Choroid plexus epithelial cell (primary cell): ENCODE measurements at places on chromosomes 12 and 14.
A peak's percentile ranks its signal among the peaks of the same experiment; 100 is the strongest.

DNA sequence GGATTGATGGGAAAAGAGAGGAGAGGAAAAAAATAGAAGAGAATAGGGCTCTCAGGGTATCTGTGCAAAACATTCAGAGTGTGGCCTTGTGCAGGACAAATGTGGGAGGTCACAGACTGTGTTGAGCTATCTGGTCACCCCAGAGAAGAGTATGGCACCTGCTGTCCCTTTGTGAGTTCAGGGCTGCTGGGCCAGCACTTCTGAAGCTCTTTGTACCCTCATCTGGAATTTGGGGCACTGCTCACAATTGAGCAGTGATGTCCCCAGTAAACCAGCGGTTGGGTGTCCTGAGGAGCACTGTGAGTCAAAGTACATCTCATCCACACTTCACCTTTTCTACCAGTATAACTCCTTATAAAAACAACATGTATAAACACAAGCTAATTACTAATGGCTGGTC lies 2.6 kb upstream of the KRT81 start:
- no peak for DNase-seq

GRCh38 chr14:64536488-64537245 lies 3.9 kb upstream of the HSPA2 start:
- peak; percentile 81 for DNase-seq

GRCh38 chr12:39919790-39920189 lies 186.1 kb downstream of the SLC2A13 start:
- DNase-seq = no peak

DNA sequence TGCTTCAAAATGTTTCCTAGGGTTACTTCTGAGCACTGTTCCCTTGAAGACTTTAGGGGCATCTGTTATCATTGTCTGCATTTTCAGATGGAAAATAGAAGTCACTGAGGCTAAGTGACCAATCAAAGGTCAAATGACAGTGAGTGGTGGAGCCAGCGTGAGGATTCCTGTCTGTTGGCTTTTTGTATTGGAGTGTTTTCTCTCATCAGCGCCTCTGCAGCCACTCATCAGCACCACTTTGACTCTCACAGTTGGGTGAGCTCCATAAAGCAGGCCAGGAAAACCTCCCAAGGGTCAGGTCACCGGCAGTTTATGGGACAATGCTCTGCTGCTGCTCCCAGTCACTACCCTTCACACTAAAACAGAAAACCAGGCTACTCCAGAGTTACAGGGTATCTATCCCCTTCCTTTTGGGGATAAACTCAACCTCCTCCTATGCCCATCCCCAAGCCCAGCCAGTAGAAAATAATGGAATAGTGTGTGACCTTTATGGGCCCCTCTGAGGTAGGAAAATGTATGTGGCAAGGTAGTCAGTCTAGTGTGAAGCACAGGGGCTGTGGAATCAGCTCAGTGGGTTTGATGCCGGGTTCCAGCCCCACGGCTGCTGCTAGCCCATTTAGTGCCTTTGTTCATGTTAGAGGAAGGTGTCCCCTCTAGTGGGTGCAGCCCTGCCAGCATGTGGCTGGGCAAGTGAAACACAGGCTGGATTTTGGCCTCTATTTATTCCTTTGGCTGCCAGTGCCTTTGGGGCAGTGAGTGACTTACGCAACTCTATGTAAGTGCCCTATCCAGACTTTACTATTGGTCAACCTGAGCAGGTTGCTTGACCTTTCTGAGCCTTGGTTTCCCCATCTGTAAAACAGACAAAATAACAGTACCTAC lies 133.8 kb upstream of the CPM start:
- DNase-seq = no peak

GRCh38 chr12:132490422-132491137 lies 629 bp downstream of the FBRSL1 start:
- DNase-seq = peak; percentile 42

GRCh38 chr14:103488071-103488470 lies 34.6 kb downstream of the CKB start:
- DNase-seq = no peak

DNA sequence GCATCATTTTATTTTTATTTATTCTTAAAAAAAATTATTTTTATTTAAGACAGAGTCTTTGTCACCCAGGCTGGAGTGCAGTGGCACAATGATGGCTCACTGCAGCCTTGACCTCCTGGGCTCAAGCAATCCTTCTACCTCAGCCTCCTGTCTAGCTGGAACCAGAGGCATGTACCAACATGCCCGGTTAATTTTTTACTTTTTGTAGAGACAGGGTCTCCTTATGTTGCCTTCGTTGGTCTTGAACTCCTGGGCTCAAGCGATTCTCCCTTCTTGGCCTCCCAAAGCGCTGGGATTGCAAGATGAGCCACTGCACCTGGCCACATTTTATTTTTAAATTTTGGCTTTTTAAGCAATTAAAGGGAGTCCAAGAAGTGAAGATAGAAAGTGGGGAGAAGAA lies 21.4 kb downstream of the TTC6 start:
- no peak for DNase-seq

- DNase-seq = peak; percentile 4
Measured at GRCh38 chr14:65703996-65704395, 291.5 kb downstream of the FUT8 start.

DNA sequence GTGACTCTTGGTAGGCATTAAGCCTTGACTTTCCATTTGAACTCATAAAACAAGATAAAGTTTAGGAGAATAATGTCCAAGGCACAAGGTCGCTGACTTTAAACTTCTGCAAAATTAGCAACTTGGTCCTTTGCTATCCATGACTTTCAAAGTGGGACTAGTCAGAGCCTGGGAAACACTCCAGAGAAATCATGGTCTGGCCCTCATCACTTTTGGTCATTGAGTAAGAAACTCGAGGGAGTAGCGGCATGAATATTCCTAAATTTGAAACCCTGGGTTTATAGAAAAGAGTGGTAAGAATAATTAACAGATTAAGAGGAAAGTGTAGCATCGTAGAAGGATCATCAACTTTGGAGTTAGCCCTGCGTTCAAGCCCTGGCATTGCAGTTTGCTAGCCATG lies 16.9 kb upstream of the APPL2 start:
- DNase-seq = no peak

GRCh38 chr12:12859690-12860089 lies 31.7 kb upstream of the GPRC5A start:
- no peak for DNase-seq

DNA sequence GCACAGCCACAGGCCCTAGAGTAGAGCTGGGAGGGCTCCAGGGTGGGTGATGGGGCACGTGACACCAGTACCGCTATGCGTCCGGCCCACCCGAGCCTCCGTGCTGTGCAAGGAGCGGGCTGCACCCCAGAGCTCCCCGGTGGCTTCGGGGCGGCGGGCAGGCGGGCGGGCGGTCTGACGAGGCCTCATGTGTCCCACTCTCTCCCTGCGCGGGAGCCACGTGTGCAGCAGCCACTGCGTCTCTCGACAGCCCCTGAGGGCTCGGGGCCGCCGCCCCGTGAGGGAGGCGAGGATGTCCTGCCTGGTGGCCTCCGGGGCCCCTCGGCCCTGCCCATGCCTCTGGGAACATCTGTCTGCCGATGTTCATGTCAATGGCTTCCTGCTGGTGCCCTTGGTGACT lies 51.2 kb upstream of the FBRSL1 start:
- DNase-seq = no peak

- DNase-seq = no peak
Measured at GRCh38 chr12:63348556-63348955, 197.6 kb upstream of the AVPR1A start.

GRCh38 chr14:89571491-89571890 lies 154.5 kb upstream of the FOXN3 start:
- DNase-seq = no peak

- DNase-seq = no peak
Measured at GRCh38 chr12:92796650-92797049, 93.9 kb downstream of the PLEKHG7 start.

DNA sequence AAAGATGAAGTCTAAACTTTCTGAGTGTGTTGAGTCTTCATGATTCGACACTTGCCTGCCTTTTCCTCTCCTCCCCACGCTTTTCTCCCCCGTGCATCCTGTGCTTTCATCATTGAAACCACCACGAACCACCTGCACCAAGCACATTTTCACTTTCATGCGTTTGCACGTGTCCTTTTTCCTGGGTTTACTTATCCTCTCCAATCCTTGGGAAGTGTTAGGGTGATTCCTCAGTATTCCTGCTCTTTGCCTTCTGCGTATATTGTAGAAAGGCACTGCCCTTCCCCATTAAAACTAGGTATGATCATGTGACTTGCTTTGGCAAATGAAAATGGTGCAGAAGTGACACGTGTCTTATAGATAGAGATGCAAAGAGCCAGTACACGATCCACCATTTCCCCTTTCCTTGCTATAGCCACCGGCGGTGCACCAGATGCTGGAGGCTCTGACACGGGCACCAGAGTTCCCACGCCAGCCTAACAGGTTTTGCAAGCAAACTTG lies 106.6 kb downstream of the BRMS1L start:
- no peak for DNase-seq

GRCh38 chr12:43029971-43030370 lies 440.4 kb upstream of the PRICKLE1 start:
- DNase-seq = peak; percentile 65

- DNase-seq = no peak
Measured at GRCh38 chr12:64335886-64336466, 54.6 kb downstream of the C12orf56 start.

- DNase-seq = no peak
Measured at GRCh38 chr14:104383088-104383995, 196.2 kb upstream of the C14orf180 start.

- DNase-seq = peak; percentile 50
Measured at GRCh38 chr12:128818065-128819022, 5.4 kb downstream of the SLC15A4 start.

- DNase-seq = no peak
Measured at GRCh38 chr12:4267704-4268328, 5.7 kb upstream of the CCND2 start.

DNA sequence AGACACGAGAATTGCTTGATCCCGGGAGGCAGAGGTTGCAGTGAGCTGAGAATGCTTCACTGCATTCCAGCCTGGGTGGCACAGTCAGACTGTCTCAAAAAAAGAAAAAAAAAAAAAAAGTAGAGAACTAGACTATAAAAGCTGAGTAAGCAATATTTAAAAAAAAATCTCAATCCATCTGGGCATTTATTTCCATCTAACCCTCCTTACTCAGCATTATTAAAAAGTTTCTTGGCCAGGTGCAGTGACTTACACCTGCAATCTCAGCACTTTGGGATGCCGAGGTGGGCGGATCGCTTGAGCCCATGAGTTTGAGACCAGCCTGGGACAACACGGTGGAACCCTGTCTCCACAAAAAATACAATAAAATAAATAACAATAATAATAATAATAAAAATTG lies 4.5 kb downstream of the SUPT16H start:
- DNase-seq = no peak

- DNase-seq = no peak
Measured at GRCh38 chr12:41419131-41419893, 231.2 kb downstream of the PDZRN4 start.

- DNase-seq = peak; percentile 80
Measured at GRCh38 chr12:106358396-106359241, 1.1 kb downstream of the POLR3B start.

GRCh38 chr12:95118138-95118787 lies 44.8 kb upstream of the NR2C1 start:
- peak; percentile 69 for DNase-seq

DNA sequence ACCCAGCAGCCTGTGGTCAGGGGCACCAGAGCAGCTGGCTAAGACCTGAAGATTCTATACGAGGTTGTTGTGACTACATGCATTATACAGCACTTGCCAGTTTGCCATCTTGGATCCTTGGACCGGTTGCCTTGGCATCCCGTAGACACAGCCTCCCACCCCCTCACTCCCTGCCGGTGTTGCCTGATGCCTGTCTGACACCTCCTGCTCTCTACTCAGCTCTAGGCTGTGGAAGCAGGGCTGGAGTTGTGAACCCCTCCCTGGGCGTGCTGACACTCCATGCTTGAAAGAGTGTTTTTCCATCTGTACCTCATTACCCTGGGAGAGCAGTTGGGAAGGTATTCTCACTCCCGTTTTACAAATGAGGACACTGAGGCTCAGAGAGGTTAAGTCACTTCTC lies 2.5 kb downstream of the CHGA start:
- DNase-seq = no peak

DNA sequence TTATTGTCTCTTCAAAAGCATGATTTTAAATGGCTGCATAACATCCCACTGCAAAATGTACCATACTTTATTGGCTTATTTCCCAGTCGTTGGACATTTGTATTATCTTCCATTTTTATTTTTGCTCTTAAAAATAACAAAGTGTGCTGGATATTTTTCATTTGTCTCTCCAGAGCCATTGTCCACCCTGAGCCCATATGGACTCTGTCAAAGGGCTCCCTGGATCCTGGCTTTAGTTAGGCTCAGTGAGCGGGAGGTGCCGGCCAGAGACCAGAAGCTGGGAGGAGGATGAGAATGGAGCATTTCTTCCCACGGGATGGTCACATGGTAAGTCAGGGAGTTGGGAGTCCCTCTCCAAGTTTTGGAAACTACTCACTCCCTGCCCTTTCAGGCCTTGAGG lies 296.9 kb downstream of the NUAK1 start:
- no peak for DNase-seq

GRCh38 chr14:34403646-34404045 lies 58.4 kb downstream of the SPTSSA start:
- peak; percentile 5 for DNase-seq

DNA sequence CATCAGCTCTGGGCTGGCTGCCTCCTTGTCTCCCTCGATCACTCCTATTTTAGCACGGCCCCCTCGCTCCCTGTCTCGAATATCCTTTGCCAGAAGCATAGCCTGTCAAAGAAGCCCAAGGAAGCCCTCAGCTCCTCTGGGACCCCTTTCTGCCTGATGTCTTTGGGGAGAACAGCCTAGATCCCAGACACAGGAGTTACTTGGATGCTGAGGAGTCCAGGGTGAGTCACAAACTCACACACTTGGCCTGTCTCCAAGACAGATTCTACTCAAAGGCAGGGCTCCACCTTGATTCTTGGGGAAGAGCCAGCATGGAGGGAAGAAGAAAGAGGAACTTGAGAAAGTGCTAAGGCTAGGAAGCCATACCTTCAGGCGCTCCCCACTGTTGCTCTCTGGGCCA lies 8.1 kb downstream of the AVIL start:
- DNase-seq = peak; percentile 73

DNA sequence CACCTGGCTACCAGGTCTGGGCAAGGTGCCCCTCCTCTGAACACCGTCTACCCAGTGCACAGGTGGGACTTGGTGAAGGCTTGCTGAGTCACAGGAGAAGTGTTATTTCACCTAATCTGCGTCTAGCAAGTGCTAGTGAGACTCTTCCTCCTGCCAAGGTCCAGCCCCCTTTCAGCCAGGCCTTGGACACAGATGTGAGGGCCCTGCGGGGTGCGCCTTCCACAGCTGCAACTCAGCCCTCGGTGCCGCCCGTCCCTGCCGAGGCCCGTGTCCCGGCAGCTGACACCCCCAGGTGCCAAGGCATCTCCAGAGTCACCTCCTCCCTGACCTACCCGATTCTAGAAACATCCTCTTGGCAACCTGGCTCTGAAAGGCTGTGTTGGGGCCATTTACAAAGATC lies 55.1 kb downstream of the PRIMA1 start:
- DNase-seq = no peak

- no peak for DNase-seq
Measured at GRCh38 chr12:13744561-13744960, 236.8 kb downstream of the GRIN2B start.

GRCh38 chr14:52551696-52552062 lies 626 bp downstream of the TXNDC16 start:
- DNase-seq = peak; percentile 67
